ENCODE measurements at places on chromosomes 5 and 9.
A peak's percentile ranks its signal among the peaks of the same experiment; 100 is the strongest.

- DNase-seq, result peak; percentile 40
These were observed 13.9 kb downstream of the IFNA1 start for GRCh38 chr9:21454149-21454548.

DNA sequence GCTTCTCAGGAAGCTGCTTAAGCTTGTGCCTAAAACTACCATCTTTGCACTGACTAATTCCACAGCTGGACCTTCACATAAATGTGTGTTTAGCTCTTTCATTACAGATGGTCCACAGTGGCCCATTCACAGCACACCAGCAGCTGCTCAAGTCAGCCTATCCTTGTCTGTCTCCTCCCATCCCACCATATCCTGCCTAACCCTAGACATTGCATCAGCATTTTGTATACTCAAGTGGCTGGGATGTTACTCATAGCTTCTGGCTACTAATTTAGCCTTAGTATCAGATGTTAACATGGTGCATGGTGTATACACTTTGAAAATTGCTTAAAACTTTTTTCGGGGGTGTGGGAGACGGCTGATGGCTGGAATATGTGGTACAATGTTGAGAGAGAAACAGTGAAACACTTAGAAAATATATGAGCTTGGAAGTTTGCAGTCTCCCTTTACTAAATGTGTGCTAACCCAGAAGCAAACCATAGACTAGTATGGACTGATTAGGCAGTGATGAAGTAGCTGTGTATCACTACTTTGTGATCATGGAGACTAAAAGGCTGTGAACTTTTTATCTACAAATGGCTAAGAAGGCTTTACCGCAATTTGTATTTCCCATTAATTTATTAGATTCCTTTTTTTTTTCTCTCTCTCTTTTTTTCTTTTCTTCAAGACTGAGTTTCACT is 83.1 kb downstream of the JMY start:
- DNase-seq, result peak; percentile 87

GRCh38 chr9:31166516-31166915 is 1217.9 kb upstream of the ACO1 start:
- DNase-seq, result no peak

DNA sequence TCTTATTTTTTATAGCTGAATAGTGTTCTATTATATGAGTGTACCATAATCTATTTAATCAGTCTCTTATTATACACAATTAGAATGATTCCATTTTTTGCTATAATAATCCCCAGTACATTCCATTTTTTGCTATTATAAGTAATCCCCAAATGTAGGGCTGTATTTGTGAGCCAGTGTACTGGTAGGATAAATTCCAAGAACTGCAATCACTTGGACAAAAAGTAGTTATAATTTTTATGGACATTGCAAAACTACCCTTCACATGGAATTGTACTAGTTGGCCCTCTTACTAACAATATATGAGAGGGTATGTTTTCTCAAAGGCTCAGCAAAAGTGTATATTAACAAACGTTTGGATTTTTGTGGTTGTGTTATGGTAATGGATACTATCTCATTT is 481.7 kb upstream of the CLINT1 start:
- DNase-seq, result no peak

DNA sequence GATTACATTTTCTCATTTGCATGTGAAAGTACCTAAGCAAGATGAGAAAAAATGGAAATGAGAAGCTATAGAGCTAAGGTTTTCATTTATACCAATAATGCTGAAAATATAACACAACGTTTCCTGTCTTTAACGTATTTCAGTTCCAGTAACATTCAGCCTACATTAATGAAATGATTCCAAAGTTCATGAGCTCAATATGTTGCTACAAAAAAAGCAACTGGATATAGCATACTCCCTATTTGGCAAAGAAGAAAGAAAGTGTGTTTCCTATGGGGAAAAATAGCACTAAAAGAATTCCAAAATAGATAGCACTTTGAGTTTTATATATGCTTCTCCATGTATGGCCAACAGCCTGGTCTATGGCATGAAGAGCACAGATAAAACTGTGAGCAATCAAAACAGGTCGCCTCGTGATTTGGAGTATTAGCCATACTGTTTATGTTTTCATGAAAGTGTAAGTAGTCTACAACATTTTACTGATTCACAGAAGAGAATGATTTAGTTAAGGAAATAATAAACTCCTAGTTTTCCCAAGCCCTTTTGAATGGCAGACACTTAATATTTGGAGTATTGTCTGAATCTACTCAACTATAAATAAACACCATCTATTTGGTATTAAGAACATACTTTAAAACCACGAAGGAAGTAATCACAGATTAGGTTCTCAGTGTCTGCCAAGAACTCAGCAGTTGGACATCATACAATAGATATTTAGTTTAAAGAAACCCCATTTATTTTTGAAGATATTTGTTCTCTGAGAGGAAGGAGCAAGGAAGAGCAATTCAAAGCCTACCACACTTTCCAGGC is 258.7 kb upstream of the RASA1 start:
- DNase-seq, result no peak

DNA sequence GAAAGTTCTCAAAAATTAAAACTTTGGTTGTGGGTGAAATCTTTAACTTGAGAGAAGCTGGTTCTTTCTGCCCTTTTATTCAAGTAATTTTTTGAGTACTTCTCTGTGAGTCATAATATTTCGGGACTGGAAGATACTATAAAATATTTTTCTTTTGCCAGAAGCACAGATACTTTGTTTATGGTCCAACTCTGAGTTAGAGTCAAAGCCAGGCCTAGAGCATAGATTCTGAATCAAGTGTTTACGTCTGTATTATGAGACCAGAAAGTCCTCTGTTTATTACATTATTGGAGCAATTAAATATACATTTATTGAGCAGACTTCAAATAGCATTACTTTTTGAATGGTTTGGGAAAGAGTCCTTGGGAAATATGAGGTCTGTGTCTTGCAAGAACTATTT is 187.9 kb downstream of the FER start:
- no peak for DNase-seq

GRCh38 chr5:51691538-51692079 is 308.4 kb downstream of the ISL1 start:
- no peak for DNase-seq

DNA sequence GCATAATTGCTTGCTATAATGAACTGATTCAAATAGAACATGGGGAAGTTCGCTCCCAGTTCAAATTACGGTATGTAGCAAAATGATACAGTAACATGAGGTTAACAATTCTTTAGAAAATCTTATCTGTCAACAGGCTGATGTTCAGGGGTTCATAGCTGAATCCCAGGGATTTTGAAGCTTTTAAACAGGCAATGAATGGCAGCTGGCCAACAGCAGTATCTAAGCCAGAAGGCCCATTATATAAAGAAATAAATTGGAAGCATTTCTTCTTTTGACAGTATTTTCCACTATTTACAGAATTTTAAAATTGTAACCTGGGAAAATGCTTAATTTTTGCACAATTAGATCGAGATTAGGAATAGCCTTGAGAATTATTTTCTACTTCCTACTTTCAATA is 126.8 kb downstream of the PDE8B start:
- no peak for DNase-seq

DNA sequence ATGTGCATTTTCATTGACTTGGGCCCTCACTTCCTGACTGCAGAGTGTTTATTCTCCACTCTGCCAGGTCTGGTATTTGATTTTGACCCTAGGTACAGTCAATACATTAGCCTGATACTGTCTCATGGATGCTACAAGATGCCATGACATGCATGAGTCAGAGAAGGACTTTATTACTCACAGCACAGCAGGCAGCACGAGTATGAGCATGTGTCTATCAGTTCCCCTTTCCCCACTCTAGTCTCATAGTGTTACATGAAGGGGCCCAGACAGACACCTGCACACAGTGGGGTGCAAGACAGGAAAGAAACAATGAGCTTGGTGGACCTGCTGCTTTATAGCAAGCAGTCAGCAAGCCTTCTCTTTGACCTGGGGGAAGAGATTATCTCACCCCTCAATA is 19.6 kb downstream of the ITGA2 start:
- peak; percentile 93 for DNase-seq

DNA sequence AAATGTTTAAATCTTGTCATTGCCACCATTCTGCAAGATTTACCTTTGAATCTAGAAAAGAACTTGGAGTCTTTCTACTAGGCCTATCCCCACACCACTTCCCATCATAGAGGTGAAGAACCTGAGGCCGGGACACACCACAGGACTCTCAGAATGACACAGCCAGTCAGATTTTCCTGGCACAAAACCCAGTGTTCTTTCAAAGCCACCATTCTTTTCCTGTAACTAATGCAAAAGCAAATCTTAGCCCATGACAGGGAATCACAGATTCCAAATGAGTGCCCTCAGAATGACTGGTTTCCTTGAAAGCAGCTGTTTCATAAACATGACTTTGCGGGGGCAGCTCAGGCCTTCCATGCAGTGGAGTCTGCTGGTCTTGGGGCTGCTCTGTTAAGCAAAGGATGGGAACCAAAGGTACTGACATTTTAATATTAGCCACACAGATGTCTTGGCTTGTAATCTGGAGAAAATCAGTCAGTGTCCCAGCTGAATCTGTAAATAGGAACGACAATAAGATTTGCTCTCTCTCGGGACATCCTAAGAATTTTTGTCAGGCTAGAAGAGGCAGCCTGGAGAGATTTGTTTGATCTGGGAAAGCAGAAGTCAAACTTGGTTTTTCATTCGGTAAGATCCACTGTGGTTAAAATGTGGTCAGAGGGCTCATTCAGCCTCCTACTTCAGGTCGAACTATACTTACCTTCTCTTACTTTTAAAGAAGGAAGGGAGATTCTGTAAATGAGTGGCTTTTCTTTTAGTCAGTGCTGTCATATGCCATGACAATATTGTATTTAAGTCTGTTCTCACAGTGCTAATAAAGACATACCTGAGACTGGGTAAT is 115.1 kb downstream of the PALM2AKAP2 start:
- DNase-seq, result no peak

GRCh38 chr9:134294153-134295071 is 31.8 kb upstream of the RXRA start:
- DNase-seq, result no peak

GRCh38 chr9:98479449-98479848 is 224.0 kb upstream of the TBC1D2 start:
- no peak for DNase-seq

- DNase-seq, result peak; percentile 24
These were observed 1141.0 kb downstream of the CDH12 start for GRCh38 chr5:21711866-21712758.

DNA sequence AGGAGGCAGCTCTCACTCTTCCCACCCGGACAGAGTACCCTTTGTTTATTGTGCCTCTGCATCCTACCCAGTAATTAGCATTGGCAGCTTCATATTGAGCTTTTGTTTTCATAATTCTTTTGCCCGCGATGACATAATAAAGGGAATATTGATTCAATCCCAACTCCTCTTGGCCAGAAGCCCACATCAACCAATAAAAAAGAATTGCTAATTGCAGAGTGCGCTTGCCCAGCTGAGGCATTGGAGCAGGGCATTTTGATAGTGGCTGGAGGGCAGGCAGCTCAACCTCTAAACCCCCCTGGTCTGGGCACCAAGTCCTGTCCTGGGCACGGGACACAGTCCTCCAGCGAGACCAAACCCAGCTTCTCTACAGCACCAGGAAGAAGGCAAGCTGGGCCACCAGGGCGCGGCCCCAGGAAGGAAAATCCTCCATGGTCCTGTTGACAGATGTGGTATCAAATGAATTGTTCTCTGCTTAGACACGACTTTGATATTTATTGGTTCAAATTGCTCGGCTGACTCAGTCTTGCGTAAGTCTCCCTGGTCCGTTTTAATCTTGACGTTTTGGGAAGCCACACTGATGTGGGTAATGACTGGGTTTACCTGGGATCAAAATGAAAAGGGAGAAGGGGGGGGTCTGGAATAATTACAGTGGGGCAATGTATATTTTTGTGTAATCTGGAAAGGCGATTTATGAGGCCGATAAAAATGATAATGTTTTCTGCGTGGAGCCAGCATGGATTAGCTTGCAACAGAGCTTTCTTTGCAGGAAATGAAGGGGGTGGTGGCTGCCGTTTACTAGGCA is 220.7 kb upstream of the MSX2 start:
- peak; percentile 81 for DNase-seq
